ENCODE measurements at places on chromosomes 5 and 9.

DNA sequence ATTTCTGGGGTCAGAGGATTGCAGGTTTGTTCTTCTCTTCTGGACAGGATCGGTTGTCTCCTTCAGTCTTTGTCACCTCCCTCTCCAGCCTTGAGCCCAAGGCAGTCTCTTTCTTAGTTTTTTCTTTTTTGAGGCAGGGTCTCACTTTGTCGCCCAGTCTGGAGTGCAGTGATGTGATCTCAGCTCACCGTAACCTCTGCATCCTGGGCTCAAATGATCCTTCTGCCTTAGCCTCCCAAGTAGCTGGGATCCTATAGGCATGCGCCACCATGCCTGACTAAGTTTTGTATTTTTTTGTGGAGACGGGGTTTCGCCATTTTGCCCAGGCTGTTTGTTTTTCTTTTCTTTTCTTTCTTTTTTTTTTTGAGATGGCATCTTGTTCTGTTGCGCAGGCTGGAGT, 6.1 kb downstream of the PRRC2B start:
- ATAC-seq: no peak

DNA sequence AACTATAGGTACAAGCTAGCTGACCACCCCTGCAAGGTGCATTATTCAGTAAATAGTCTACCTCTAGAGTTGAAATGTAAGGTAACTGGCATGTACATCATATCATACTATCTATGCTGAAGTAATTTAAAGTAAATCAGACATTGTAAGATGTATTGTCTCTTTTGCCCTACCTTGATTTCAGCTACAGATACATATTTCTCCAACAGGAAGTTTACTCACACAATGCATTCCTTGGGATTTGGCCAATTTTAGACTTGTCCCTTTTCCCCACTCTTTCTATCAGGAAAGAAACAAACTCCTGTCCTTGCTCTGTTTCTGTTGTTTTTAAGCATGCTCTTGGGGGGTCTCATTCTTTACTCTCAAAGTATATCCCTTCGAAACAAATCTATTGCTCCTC, 58.5 kb upstream of the TSLP start:
- ATAC-seq: no peak

DNA sequence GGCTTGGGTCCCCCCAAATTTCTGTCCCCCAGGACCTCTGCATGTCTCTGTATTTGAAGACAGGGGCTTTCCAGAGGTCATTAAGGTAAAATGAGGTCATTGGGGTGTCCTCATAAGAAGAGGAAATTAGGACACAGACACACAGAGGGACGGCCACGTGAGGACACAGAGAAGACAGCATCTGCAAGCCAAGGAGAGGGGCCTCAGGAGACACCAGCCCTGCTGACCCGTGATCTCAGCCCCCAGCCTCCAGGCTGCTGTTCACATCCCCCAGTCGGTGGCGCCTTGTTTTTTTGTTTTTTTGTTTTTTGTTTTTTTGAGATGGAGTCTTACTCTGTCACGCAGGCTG, 1.2 kb upstream of the CCDC183 start:
- ATAC-seq: no peak

GRCh38 chr5:1292139-1292538, 2.7 kb downstream of the TERT start:
- no peak for ATAC-seq

All from stimulated activated memory B cell treated with anti-CD40 and anti-IgM and Interleukin-4, amounts not matched to agents 10 μg/mL and 1 μg/mL and 100 μg/mL, for 72 hours (primary cell).